EH (cell line): ENCODE measurements at places on chromosomes 4 and X.
A peak's percentile ranks its signal among the peaks of the same experiment; 100 is the strongest.

- no peak for DNase-seq
Measured at GRCh38 chr4:1472911-1473518, 66.8 kb upstream of the NKX1-1 start.

DNA sequence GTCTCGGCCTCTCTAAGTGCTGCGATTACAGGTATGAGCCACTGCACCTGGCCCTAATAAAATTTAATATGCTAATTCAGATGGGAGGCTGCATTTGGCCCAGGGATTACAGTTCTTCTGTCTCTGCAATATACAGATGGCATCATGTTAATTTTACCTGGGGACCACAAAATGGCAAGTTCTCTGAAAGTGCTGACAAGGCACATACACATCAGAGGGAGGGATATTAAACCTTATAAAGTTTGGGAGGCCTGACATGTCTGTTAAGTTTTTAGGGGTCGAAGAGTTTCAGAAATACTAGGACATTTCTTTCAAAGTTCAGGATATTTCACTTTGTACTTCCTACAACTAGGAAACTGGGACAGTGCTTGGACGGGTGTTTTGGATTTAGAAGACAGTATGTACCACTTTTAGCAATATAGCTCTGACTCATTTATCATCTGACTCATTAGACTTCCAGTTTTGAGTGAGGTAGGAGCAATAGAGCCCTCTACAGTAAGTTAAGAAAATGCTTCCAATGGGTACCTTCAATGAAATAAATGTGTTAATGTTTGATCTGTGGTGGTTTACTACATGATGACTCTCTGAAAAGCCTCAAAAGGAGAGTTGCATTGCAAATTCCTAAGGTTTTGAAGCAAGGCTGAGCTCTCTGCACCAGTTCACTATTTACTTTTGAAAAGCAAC is 981.0 kb upstream of the HS3ST1 start:
- DNase-seq, result no peak

DNA sequence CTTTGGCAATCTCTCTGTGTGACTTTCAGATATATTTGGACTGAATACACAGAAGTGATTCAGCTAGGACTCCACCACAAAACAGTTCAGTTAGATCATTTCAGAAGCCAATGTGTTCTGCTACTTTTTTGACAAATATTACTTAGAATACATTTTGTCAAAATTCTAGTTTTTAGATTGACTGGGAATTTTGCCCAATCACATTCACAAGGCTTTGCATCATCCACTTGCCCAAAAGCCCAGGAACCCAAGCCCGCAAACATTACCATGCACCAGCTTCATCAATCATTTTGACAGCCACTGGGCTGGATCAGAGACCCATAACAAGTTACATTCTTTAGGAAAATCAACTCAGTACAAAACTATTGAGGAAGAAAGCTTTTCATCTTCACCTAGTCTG is 256.6 kb upstream of the NDST3 start:
- DNase-seq, result no peak

- no peak for DNase-seq
Measured at GRCh38 chrX:96566878-96567277, 117.8 kb upstream of the DIAPH2 start.

- no peak for DNase-seq
Measured at GRCh38 chrX:22073928-22074327, 41.8 kb downstream of the PHEX start.

DNA sequence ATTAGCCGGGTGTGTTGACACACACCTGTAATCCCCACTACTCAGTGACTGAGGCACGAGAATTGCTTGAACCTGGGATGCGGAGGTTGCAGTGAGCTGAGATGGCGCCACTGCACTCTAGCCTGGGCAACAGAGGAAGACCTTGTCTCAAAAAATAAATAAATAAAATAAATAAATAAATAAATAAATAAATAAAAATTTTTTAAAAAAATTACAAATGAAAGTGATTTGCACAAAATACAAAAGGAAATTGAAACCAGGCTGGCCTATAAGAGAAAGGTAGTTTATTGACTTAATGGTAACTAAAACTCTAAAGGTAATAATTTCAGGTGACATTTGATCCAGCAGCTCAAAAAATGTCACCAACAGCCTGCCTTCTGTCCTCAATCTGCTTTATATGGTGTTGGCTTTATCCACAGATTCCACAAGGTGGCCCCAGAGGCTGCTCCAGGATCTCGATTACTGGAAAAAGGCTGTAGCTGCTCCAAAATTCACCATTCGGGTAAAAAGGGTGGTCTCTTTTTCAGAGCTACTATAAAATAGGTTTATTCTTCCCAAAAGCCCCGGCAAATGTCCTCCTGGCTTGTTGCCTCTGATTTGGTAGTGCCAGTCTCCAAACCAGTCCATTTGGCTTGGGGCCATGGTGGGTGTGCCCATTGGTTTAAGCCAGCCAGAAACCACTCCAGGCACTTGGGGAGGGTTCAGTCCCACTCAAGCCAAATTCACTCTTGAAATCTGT is 61.4 kb upstream of the TRIM2 start:
- DNase-seq, result peak; percentile 82

GRCh38 chr4:88138561-88138960 is 19.9 kb downstream of the ABCG2 start:
- DNase-seq, result peak; percentile 97

DNA sequence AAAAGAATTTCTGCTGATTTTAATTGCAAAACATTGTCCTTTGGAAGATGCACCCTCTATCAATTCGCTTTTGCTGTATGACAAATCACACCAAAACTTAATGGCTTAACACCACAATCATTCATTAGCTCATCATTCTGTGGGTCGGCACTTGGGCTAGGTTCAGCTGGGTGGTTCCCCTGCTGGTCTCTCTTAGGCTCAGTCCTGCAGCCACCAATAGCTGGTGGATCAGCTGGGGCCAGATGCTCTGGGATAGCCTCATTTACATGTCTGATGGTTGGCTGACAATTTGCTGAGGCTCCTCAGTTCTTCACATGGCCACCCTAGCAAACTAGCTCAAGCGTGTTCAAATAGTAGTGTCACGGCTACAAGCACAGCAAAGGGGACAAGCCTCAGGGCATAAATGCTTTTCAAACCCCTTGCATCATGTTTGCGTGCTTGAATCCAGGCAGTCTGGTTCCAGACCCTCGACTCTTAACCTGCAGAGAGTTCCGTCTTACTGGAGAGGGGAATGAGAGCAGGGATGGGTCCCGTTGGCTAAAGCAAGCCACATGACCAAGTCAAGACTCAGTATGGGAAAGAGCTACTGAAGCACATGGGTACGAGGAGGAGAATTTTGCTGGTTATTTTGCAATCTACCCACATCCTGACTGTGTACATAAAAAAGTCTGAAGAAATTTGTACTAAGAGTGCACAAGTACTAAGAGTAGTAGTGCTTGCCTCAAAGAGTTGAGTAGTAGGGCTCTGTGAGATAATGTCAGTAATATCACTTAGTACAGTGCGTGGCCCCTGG is 7.5 kb upstream of the ACSL1 start:
- DNase-seq, result no peak
